ENCODE measurements at places on chromosomes 3 and 15.

DNA sequence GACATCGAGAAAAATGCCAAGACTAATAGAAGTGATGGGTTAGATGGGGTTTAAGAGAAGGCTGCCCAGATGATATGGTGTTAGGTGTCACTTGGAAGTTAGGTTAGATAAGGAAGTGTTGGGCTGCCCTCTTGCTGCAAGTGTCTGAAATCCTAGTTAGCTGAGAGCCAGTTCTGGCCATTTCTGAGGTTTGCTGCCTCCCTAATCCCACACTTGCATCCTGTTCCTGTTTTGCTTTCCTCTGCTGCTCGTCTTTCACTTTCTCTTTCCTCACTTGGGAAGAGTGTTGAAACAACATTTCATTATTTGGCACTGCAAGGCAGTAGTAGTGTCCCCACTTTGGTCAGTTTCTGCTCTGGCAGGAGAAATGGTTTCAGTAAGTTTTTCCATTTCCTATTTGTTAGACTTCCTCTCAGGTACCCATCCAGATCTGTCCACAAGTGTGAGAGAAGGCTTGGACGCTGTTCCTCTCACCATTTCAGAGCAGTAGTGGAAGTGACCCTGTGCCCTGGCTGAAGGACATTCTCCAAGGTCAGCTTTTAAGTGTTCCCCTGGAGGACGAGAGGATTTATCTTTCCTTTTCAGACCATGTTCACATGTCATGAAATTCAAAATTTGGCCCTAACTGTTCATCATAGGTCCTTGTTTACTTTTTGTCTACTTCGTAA, 93.3 kb downstream of the ADAMTSL3 start:
- peak; percentile 10 for DNase-seq

DNA sequence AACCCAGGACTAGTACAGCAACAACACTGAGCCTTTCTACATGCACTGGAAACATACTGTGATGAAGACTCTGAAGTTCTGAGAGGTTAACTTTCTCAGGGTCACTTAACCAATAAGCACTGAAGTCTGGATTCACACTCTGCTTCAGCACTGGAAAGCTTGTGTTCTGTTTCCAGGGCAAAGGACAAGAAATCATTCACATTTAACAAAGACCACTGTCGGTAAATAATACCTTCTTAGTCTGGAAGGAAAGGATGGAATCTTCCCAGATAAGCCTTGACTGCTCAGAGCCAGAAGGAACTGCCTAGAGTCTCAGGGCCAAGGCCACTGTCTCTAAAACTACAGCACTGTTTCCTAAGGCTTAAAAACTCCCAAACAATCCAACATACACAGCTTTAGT, 4.3 kb upstream of the GLYCTK start:
- no peak for DNase-seq

DNA sequence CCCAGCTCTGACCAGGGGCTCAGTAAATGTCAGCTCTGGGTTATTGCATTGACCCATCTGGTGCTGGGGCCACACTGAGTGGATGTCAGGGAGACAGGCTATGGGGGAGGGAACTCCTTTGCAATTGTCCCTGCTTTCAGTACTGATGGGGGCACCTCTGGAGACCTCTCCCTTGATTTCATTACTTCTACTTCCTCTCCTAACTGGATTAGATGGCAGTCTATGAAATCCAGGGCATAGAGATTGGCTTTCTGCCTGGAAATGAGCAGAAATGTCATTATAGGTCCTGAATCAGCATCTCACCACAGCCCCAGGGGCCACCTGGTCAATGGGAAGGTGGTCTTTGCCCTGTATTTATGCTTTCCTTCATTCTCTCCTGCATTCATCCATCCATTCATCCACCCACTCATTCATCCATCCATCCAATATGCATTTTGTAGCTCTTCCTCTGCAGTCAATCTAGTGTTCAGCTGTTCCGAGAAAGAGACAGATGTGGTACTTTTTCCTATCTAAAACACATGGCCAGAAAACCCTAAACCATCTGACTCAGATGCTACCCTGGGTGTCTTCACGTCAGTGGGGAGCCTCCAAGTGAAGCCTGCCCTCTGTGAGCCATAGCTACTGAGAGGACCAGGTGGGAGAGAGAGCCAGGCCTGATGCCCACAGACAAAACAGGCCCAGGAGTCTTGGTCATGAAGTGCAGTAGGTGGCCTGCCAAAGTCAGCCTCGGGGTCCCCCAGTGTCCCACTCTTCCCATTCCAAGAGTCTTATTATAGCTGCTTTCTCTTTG, 57.1 kb downstream of the CCDC33 start:
- DNase-seq: no peak

DNA sequence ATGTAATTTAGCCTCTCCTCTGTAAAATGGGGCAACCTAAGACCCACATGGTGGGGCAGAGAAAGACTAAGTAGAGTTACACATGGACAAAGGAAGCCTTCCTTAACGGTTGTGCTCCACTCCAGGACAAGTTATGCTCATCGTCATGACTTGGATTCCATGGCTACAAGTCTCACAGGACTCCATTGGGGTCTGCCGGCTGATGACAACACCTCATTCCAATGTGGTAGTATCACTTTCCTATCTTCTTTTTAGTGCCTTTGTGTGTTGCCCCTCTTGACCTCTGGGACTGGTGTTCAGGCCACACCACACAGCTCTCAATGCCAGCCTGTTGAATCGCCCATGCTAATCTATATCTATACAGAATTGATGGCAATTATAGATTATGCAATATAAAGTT, 181.3 kb upstream of the WNT5A start:
- peak; percentile 72 for DNase-seq

DNA sequence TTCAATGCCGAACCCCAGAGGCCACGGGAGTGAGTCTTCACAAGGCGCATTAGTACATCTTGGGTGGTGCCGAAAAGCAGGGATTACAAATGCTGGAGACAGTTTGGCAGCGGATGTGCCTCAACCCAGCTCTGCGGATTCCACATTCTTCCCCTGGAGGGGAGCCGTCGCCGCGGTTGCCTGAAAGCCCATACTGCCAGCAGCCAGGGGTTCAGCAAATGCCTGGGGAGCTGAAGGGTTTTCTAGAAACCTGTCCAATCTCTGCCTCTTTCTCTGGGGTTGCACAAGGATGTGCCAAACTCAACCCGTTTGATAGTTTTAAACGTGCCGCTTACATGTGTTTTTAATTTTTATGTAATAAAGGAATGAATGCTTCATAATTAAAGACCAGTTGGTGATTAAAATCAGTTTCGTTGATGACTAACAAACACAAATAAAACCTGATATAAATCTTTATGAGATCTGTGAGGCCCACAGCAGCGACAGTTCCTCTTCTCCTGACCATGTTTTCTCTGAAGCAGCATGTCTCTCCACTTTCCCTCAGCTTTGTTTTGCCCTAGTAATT, 74.6 kb upstream of the LEKR1 start:
- peak; percentile 62 for DNase-seq

GRCh38 chr3:186857743-186858142, 15.2 kb downstream of the ADIPOQ start:
- DNase-seq: no peak

DNA sequence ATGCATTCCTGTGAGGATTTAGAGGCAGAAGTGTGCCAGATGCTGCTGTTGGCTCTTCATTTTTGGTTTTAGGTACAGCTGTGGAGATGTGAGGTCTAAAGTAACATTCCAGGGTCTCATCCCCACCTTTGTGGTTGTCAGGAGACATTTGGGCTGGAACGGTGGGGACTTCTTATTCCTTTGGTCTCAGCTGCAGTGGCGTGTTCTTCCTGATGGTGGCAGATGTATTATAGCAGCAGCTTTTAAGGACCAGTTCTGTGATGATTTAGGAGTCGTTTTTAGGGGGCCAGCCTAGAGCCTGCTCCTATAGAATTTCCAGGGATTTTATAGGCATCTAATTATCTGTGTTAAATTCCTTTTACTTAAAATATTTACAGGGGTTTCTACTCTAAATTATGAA, 221.0 kb upstream of the EOMES start:
- DNase-seq: no peak

DNA sequence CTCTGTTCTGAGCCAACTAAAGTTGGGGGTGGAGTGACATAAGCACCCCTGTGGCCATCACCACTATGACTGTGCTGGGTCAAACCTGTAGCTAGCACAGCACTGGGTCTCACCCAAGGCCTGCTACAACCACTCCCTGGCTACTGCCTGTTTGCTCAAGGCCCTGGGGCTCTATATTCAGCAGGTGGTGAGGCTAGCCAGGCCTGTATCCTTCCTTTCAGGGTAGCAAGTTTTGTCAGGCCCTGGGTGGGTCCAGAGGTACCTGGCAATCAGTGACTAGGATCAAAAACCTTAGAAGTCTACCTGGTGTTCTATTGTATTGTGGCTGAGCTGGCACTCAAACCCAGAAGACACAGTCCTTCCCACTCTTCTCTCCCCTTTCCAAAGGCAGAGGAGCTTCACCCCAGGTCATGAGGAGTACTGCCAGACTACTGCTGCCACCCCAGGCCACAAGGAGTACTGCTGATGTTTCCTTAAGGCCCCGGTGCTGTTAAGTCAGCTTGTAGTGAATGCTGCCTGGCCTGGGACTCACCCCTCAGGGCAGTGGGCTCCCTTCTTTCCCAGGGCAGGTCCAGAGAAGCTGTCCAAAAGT, 170.8 kb downstream of the IGSF11 start:
- no peak for DNase-seq

DNA sequence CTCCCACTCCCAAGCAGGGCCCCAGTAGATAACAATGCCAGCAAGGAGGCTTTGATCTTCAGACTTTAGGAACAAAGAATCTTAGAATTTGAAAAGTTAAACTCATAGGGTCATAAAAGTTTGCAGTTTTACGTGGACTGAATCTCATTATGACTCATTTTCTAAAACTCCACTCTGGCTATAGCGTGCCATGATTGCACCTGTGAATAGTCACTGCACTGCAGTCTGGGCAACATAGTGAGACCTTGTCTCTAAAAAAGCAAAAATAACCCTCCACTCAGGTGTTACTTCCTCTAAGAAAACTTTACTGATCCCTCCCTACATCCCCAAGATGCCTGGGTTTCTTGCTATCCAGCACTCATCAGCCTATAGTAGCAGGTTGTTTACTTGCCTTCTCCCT, 104.5 kb downstream of the IL20RB start:
- DNase-seq: no peak

DNA sequence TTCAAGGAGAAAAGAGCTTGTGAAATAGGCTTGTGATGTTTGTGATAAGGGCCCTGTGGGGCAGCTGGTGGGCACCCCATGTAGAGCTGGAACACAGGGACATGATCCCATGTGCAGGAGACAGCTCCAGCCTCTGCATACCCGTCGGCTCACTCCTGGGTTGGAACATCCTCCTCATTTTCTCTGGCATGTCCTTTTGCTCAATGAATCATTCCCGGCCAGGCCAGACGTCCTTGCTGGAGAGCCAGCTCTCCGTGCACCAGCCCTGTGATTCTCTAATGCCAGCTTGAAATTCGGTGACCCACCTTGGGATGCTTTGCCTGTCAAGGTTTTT, 77.3 kb downstream of the SMAD3 start:
- DNase-seq: no peak

DNA sequence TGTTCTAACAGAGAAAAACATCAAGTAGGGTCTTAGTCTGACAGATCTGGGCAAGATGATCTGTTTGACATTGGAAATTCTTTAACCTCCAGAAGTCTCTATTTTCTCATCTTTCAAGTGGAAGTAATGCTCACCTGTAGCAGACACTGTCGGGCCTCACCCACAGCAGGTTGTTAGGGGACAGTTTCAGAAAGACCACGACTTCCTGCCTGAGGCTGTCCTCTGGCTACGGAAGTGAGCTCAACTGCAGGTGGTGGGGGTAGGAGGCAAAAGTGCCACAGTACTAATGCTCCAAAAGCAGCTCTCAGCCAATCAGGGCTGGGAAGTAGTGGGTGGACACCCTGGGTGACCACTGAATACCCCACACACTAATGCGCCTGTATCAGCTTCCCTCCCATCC, 111.4 kb upstream of the TOPAZ1 start:
- no peak for DNase-seq

DNA sequence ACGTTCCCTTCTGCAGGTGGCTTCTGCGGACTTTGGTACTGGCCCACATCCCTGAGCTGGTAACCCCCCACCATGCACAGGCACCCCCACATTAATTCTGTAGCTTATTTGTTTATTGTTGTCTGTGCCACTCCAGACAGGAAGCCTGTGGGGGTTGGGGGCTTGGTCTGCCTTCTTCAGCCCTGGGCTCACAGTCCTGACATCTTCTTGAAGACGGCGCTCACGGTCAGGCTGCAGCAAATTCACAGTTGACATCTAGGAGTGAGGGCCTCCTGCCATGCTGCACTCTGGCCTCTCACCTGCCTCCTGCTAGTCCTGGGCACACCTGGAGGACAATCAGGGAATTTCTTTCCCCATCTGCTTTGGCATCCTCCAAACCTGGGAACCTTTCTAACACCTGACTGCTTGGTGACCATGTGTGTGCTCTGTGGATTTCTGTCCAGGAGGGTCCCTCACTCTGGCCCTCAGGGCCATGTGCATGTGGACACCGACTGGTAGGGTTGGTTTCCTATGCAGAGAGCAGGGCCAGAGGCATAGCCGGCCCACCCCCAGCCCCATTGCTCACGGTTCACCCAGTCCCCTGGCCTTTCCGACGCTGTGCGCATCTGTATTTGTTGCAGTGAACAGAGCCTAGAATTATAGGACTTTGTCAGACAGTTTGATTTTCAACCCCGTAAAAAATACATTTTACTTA, 68.8 kb downstream of the APBA2 start:
- DNase-seq: no peak

GRCh38 chr3:50248387-50248786, 12.4 kb downstream of the GNAI2 start:
- DNase-seq: no peak
